ENCODE measurements at places on chromosomes 2 and 18.

- no peak for DNase-seq
These were observed 185.2 kb downstream of the SOX11 start for GRCh38 chr2:5877360-5877759.

DNA sequence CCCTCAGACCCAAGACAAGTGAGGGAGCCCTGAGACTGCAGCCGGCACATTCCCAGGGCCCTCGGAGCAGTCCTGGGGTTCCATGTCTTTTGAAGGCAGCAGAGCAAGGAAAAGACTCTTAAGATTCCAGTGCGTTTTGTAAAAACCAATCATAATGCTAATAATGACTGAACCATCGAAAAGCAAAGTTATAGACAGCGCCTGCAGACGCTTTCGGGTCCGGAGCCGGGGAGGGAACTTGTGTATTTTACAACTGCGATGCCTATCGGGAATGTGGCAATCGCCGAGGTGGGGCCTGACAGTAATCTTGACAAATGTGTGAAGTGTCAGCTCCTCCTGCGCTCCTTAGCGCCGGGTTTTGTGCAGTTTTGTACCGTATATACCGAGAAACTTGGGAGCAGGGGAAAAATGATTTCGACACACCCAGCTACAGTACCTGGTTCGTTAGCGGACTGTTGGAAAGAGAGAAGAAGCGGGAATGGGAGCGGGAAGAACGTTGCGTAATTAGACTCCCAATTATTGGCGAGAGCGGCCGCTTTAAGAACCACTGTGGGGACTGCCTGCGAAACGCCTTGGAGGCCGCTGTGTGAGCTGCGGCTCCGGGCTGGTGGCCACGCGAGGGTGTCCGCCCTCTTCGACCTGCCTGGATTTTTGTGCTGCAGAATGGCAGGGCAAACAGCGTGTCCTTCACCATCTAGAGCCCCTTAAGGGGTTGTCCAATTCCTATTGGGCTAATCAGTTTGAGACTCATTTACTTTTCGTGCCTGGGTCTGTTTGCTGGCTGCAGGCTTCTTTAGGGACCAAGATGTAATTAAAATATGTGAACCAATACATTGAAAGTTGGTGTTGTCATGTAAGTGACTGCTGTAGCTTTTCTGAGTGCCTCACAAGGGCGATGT is 2.4 kb downstream of the EPAS1 start:
- no peak for DNase-seq

DNA sequence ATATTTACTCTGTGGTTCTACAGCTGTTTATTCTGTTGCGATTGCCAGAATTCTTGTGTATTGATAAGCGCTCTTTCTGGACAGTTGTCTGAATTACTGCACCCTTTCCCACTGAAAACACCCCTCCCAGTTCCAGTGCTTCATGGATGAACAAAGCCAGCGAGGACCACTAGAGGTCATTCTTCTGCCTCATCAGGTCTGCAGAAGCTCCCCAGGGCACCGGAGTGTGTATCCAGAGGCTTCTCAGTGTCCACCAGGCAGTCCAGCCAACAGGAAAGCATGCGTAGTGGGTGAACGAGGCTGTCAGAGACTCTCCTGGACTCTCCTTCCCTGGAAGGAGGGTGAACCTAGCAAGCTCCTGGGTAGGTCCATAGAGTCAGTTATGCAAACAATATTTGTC is 40.6 kb upstream of the INHBB start:
- DNase-seq, result no peak

DNA sequence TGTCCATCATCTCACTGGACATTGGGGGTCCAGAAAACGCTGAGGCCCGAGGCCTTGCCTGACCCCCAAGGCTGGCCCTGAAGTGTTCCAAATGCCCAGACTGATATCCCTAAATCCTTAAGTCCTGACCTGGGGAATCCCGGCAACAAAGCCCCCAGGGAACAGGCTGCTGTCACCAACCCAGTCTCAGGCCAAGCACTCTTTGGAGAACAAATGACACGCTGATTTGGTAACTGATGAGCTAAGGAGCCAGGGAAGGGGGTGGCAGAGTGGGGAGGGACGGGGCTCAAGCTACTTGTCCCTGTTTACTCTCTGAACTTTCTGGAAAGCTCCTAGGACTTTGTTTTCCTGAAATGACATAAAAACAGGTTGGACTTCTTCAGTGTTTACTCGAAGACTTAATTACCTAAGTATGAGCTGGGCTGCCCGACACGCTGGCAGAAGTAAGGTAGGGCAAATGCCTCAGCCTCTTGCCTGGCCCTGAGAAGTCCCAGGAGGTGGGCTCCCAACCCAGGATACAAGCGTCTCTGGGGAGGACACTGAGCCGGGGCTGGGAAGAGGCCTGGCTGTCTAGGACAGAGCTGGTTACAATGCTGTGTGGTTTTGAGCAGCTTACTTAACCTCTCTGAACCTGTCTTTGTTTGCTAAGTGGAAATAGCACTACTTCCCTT is 105.5 kb upstream of the GLI2 start:
- no peak for DNase-seq

DNA sequence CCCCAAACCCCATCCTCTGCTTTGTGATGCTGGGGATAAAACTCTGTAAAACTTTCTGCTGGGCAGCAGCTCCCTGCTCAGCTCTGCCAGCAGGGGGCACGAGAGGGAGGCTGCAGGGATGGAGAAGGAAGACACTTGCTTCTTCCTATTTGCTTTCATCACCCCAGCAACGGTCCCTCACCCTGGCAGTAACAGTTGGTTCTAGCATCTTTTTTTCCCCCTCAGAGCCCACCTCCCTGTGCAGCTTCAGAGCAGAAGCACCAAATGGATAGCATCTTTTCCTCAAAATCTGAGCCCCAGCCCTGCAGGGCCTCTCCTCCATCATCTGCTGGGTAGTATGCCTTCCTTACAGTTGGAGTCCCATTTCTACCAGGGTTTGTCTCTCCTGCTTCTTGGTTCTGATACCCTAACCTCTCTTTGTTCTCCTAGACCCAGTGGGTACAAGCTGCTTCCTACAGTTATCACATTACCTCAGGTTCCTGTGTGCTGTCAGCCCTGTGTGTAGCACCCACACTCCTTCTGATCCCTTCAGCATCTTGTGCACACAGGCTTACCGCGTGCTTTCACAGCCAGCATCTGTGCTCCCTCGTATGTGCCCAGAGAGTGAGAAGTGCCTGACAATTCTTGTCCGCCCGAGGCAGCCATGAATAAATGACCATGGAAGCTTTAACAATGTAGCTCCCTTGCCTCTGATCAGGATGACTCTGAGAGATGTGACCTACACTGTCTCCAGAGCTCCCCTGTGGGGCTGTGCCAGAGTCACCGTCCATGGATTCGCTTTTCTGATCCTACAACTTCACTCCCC is 14.5 kb downstream of the CKAP2L start:
- peak; percentile 84 for DNase-seq

DNA sequence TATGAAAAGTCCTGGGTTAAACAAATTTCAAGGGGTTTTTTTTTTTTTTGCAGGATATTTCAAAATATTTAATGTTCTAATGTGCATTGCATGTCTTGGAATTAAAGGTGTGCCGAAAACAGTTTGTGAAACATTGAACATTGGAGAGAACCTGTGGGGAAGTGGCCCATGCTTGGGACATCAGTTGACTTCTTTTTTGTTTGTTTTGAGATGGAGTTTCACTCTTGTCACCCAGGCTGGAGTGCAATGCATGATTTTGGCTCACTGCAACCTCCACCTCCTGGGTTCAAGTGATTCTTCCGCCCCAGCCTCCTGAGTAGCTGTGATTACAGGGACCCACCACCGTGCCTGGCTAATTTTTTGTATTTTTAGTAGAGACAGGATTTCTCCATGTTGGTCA is 71.0 kb upstream of the RAPH1 start:
- DNase-seq, result no peak

DNA sequence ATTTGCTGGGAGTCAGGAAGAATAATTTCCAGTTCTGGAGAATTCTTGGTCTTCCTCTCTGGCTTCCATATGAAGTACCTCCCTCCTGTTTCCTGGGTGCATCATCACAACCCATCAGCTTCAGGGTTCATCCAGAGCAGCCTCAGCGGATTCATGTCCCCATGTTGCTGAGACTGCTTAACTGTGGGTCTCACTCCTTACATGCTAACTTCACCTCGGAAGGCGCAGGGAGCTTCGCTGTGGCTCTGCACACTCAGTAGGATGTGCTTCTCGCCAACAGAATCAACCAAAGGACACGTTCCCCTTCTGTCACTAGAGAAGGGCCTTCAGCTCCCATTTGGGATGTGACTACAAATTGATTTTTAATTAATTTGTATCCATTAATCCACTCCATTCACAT is 24.2 kb downstream of the FBLN7 start:
- DNase-seq, result no peak

Data from activated CD4-positive, alpha-beta T cell treated with anti-CD3 and anti-CD28 coated beads, Interleukin-2, amount 50 U/mL, for 16 hours (primary cell).